Uterus (tissue), 4 donors: ENCODE measurements at places on chromosomes 3 and 15.

DNA sequence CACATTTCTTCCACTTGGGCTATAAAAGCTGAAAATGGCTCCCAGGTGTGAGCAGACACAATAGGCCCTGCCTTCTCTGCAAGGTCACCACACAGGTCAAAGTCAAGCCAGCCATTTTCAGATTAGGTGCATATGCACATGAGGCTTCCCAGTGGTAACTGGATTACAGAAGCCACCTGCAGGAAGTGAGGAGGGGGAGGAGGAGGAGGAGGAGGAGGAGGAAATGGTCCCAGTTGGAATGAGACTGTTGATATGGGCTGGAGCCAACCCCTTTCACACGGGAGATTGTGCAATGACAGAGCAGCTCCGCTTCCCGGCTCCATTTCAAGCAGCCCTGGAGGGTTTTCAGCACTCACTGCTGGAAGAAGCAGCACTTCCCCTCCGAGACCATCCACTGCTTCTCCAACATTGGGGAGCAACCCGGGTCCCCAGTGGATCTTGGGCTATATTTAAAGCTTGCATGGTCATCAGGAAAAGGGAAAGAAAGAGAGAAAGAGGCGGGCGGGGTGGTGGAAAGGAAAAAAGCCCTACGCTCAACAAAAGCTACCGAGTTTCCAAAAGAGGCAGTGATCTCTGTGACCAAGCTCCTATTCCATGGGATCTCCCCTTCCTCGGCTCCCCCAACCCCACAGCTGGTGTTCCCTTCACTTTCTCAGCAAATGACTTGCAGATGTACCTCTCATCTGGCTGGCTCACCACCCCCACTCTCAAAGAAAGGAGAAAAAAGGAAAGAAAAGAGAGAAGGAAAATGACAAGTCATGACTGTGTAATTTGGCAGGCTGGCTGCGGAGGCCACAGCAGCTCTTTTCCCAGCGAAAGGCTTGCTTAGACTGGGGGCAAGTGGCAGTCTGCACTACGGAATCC lies 58.3 kb downstream of the LRIG1 start:
- peak; percentile 88 for DNase-seq

DNA sequence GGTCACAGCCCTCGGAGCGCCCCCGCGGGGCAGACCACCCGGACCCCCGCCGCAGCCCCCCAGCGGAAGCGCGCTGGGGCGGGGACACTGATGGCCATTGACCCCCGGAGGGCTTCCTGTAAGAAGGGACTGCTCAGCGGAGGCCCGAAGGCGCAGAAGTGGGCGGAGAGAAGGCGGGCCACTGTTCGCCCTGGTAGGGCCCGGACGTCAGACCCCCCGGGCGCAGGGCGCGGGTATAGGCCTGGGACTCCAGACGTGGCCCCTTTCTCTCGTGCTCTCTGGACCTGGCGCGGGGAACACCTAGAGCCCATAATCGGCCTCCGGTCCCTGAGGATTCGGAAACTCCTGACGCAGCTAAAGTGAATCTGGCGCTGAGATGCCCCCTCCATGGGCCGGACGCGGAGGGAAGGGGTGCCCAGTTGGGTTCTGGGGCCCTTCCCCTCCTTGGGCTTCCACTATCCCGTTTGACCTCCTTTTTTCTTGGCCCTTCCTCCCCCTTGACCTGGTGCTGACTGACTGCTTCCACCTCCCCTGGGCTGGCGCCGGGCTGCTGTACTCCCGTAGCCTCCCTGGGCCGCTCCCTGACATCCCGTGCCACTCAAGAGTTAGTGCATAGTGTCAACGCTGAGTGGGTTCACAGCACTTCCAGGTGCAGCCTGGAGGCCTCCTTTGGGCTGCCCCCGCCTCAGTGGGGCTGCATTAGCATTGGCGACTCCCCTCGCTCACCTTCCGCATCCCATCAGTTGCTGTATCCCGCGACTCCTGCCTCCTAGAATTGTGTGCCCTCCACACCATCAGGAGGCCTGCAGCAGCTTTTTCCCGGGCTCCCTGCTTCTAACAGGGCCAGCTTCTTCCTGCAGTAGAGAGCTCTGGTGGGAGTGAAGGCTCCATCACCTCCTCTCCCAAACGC lies 694 bp downstream of the ABTB1 start:
- DNase-seq = peak; percentile 51

DNA sequence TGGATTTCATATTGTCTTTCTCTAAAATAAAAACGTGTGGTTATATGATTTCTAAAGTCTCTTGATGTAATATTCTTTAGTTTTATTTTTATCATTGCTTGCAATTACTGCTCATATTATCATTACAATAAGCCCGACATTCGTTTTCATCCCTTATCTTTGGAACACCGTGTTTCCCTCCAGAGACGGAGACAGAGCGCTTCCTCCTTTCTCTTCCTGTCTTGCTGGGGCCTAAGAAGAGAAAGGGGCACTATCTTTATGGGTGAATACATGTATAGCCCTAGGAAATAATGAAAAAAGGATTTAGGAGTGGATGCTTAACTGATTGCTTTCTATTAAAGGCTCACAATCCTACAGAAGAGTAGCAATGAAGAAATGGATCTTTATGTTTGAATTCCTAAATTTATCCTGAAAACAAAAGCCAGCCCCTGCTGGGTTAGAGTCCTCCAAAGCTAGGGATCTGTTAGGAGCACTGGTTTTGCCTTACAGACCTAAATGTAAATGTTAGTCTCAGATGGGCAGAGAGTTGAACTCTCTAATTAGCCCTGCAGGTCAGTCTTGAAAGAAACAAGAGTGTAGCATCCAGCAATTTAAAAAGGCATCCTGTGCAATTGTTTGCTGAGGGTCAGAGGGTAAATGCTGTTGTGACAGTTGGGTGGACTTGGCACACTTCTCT lies 145.1 kb downstream of the TP63 start:
- DNase-seq = no peak

GRCh38 chr3:25064681-25065080 lies 363.4 kb upstream of the RARB start:
- no peak for DNase-seq

DNA sequence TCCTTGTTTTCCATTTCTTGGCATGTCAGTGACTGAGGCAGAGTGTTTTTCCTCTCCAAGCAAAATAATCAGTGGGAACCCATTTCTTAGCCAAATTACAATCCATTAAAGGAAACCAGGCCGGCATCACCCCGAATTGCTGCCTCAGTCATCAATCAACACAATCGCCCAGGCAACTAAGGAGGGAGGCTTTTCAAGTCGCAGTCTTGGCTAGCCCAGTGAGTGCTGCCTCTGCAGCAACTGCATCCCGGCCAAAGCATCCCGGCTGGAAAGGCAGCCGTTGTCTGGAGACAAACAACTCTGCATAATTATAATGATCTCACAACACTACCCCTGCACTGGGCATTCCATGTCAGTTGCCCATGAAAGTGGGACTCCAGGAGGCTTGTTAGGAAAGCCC lies 213.5 kb upstream of the PRICKLE2 start:
- DNase-seq = no peak

GRCh38 chr15:38308797-38309196 lies 56.2 kb downstream of the SPRED1 start:
- no peak for DNase-seq

- DNase-seq = no peak
Measured at GRCh38 chr3:31523543-31523942, 9.2 kb upstream of the STT3B start.

DNA sequence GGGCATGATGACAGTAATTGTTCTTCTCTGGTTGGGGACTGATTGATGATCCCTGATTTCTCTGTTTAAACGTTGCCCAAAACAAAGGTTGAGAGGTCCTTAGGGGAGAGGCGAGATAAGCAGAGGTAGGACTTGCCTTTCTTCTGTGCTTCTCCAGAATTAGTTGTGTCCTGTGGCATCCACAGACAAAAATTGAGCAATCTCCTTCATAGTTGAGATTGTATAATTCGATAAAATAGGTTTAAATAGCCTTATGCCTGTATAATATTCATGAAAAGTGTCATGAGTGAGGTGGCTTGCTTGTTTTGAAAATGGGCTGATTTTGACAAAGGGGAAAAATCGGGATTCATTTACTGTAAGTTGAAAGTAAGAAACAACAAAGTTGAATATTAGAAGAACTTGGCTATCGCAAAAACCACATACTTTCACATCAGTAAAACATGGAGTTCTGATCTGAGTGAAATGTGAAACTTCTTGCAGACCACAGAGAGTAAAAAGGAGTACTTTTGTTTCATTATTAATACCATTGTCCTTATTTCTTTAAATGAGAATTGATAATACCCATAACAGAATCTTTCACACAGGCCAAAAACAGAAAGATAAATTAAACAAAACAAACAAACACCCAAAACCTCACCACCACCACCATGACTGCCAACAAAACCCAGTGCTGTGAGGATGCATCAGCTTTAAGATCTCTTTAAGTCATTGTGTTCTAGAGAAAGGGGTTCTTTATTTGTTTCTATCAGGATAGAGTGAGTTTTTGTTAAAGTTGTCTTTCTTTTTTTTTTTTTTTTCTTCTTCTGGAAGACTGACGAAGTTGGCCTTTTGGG lies 155.7 kb downstream of the LPP start:
- DNase-seq = no peak

DNA sequence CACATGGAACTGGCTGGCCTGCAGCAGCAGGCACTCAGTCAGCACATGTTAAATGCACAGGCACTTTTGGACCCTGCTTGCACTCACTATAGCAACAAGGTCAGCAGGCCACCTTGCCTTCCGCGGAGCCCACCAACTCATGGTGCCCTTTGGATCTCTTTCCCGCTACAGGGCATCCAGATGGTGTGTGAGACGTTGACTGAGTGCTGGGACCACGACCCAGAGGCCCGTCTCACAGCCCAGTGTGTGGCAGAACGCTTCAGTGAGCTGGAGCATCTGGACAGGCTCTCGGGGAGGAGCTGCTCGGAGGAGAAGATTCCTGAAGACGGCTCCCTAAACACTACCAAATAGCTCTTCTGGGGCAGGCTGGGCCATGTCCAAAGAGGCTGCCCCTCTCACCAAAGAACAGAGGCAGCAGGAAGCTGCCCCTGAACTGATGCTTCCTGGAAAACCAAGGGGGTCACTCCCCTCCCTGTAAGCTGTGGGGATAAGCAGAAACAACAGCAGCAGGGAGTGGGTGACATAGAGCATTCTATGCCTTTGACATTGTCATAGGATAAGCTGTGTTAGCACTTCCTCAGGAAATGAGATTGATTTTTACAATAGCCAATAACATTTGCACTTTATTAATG lies 85.0 kb downstream of the TGFBR2 start:
- no peak for DNase-seq

GRCh38 chr15:41772720-41773331 lies 1.5 kb upstream of the MAPKBP1 start:
- peak; percentile 47 for DNase-seq

DNA sequence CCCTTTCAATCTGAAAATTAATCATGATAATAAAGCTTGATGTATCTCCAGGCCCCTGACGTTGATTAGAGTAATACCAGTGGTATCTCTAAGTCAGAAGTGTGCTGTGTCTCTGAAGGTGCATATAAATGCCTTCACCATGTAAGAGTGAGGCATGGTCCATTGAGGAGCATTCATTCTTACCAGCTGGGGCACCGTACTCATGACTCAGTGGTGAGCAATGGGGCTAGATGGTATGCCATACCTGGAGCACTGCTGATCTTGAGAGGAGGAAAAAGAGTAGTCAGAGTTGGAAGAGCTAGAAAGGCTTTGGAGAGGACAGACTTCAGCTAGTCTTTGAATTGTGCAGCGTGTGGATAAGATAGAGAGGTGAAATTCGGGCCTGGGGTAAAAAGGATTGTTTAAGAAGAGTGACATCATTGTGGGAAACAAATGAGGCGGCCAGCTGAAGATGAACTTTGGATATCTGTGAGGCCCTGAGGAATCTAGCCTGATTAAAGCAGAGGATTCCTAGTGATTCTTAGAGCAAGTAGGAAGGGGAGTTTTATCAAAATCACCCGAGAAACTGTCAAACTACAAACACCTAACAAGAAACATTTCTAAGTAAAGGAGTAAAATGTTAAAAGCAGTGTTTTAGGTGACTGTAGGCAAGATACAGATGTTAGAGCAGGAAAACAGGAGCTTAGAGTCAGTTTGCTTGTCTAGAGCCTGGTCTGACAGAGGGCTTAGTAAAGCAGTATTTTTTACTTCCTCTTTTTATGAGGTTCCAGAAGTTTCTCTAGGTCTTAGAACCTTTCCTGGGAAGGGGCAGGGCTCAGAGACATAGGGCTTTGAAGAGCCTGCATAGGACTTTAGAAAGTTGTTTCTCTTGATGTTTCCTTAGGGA lies 13.6 kb downstream of the TMOD3 start:
- DNase-seq = no peak

- DNase-seq = no peak
Measured at GRCh38 chr15:57263520-57263919, 112.8 kb upstream of the CGNL1 start.

DNA sequence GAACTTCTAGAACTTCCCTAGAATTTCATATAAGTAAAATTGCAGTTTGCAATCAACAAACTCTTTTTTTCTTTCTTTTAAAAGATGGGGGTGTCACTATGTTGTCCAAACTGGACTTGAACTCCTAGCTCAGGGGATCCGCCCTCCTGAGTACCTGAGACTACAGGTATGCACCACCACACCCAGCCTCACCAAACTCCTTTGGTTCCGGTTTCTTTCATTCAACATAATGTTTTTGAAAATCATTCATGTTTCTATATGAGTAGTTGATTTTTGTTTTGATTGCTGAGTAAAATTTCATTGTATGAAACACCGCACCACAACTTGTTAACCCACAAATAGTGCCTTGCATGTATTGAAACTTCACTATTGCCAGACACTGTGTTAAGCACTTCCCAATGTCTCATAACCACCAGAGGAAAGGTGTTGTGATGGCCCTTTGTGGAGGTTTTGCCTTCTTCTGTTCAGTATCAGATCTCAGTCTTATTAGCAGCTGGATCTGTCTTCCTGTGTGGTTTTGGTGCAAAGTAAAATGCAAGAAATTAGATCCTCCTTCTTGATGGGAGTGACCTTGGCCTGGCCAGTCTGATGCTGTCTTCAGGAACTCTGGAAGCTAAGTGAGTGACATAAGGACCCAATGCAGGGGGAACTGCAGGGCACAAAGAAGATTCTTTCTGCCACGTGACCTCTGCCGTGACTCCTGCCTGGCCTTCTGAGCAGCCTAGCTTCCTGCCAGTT lies 78.8 kb upstream of the UBE2E1 start:
- no peak for DNase-seq

DNA sequence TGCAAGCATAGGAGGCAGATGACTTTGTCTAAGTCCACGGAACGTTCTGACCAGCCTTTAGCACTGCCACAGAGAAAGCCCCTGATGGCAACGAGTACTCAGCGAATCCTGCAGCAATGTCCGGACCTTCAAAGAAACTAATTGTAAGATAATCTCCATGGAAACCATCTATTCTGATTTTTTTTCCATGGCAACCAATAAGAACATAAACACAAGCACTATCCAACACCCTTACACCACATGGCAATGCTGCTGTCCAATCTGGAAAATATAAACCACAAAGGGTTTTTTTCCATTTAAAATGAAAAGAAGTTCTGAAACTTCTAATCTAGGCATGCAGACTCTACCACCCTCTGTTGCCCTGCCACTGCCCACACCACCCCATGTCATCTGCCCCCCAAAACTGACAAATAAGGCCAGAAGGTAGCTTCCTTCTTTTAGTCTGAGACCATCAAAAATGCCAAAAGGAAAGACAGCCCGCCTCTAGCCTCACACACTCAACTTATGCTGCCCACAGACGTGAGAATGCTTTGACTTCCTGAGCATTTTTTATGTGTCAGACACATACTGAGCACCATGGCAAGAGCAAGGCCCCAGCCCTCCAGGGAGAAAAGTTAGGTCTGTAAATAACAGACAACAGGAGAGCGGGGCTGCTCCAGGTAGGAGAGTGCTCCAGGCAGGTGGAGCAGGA lies 44.5 kb downstream of the POC1A start:
- DNase-seq = no peak

GRCh38 chr3:49121132-49121736 lies 611 bp upstream of the USP19 start:
- DNase-seq = no peak
